PC-9 (cell line): ENCODE measurements at places on chromosomes 13 and 19. TPM values are rescaled to one million over a fixed set of nuclear protein-coding genes. Genes with fewer than 3 reads are reported as not detected.

The C2CD4C gene
- total RNA-seq = 1.2 and 2.1 TPM in 2 replicates

The CCDC169 gene
- total RNA-seq = 6.5 and 6.9 TPM in 2 replicates

The SPTBN4 gene
- total RNA-seq = 0.48 and 0.85 TPM in 2 replicates

The KCNC3 gene
- total RNA-seq = 9.0 and 9.4 TPM in 2 replicates

DNA sequence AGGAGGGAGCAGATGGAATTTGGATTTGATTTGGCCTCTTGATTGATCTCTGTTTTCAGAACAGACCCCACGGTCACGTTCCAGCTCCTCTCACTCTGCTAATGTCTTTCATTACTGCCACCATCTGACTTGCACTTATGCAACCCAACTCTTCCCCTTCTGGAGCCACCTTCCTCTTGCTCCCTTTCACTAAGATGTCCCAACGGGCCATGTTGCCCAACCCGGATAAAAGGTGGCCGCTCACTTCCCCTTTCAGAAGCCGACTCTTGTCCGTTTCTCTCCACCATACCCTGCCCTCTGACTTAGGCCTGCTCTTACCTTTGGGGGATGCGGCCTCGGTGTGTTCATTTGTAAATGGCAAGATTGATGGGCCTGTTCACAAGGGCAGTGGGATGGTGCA is 27.4 kb upstream of the CYP4F8 start:
- H3K4me3 ChIP-seq = no peak overlapping the region
- no peaks in the 10 kb centered on the region for H3K36me3 ChIP-seq
- H3K4me1 ChIP-seq = no peaks in the 10 kb centered on the region; the same call in 1 of the 2 replicates
- H3K27ac ChIP-seq = no peak overlapping the region

DNA sequence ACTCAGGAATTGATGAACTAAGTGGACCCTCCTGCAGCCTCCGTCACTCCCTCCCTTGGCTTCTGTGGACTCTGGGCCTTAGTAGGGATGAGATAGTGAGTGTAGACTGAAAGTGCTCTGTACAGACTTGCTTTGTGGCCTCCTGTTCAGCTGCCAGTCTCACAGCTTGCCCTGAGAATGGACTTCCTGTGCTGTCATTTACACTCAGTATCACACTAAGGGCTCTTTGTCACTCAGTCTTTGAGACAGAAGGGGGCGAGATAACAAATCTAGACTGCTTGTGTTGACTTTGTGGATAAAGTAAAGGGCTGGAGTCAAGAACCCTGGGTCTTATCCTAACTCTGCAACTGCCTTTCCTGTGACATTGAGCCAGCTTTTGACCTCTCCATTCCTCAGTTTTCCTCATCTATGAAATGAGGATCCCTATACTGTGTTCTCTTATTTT is 21.0 kb upstream of the SPRY2 start:
- DNase-seq = no peak
- H3K27ac ChIP-seq = no peak overlapping the region
- H3K4me3 ChIP-seq = no peak overlapping the region
- H3K27me3 ChIP-seq = no peaks in the 10 kb centered on the region

- no peaks in the 10 kb centered on the region for H3K36me3 ChIP-seq
- no peak overlapping the region for H3K4me3 ChIP-seq
- no peak overlapping the region for H3K27ac ChIP-seq
- H3K27me3 ChIP-seq = no peaks in the 10 kb centered on the region
These were observed 49.2 kb upstream of the PCCA start for GRCh38 chr13:100039740-100040139.

DNA sequence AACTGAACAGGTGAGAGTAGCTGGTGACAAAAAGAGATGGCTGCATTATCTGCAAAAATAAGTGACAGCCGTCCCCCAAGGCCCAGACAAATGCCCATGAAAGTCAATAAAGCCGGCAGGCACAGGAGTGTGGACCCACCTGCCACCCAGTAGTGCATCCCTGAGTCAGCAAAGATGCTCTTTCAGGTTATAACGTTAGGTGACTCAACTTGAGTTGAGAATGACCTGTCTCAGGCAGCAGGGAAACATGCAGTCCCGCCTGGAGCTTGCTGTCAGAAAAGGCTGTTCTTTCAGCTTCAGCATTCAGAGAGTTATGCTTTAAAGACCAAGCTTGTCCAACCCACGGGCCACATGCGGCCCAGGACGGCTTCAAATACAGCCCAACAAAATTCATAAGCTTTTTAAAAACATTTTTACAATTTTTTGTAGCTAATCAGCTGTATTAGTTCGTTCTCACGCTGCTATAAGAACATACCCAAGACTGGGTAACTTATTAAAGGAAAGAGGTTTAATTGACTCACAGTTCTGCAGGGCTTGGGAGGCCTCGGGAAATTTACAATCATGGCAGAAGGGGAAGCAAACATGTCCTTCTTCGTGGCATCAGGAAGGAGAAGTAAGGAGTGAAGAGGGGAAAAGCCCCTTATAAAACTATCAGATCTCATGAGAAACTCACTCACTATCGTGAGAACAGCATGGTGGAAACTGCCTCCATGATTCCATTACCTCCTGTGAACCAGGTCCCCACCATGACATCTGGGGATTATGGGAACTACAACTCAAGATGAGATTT is 110.4 kb downstream of the RAB20 start:
- no peak overlapping the region for H3K27ac ChIP-seq
- no peak for DNase-seq
- H3K27me3 ChIP-seq = no peaks in the 10 kb centered on the region
- H3K36me3 ChIP-seq = no peaks in the 10 kb centered on the region
- no peak overlapping the region for H3K4me3 ChIP-seq
- H3K4me1 ChIP-seq = peaks cover 60% of the 10 kb centered on the region

DNA sequence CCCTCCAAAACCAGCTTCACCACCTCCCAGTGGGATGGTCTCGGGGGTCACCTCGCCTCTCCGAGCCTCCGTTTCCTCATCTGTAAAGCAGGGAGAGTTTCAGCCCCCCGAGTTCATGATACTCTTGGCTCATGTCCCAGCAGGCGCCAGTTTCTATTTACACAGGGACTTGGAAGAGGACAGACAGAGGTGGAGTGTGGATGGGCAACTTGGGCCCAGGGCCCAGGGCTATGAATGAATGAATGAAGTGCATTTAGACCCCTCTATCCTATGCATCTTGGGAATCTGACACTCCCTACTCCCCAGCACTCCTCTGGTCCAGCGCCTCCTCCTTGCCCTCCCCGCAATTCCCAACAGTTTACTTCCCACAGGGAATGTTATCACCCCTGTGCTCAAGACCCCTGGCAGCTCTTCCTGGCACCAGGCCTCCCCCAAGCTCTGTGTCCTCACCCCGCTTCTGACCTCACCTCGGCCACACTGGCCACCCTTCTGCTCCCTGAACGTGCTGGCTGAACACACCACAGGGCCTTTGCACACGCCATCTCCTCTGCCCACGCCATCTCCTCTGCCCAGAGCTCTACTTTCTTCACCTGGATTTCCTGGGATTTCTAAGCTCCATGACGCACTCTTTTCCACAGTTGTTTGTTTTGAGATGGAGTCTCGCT is 4.9 kb upstream of the C2CD4C start:
- no peak overlapping the region for H3K27ac ChIP-seq
- H3K27me3 ChIP-seq = peaks cover 88% of the 10 kb centered on the region
- no peaks in the 10 kb centered on the region for H3K36me3 ChIP-seq
- H3K4me1 ChIP-seq = no peaks in the 10 kb centered on the region
- H3K4me3 ChIP-seq = no peak overlapping the region

DNA sequence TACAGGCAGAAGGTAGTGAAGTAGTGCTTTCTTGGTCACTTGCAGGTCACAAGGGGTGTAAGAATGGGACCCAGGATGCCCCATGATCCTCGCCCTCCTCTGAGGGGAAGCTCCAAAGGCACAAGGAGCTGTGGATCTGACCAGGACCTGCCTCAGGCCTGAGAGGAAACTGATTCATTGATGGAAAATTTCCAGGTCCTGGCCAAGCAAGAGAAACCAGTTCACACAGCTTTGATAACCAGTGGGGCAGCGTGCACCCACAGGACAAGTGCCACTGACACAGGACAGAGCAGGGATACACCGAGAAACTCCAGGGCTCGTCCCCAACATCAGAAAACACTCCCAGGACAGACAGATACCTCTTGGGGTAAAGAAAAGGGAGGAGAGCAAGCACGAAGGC is 177.1 kb downstream of the RBM26 start:
- no peak overlapping the region for H3K27ac ChIP-seq
- no peaks in the 10 kb centered on the region for H3K36me3 ChIP-seq
- DNase-seq = peak; percentile 56
- no peak overlapping the region for H3K4me3 ChIP-seq
- peaks cover 15% of the 10 kb centered on the region for H3K4me1 ChIP-seq
- H3K27me3 ChIP-seq = no peaks in the 10 kb centered on the region

- no peak overlapping the region for H3K4me3 ChIP-seq
- no peaks in the 10 kb centered on the region for H3K27me3 ChIP-seq
- DNase-seq = no peak
- no peaks in the 10 kb centered on the region for H3K4me1 ChIP-seq
- H3K27ac ChIP-seq = no peak overlapping the region
These were observed 287.9 kb downstream of the DCLK1 start for GRCh38 chr13:35843272-35843671.

DNA sequence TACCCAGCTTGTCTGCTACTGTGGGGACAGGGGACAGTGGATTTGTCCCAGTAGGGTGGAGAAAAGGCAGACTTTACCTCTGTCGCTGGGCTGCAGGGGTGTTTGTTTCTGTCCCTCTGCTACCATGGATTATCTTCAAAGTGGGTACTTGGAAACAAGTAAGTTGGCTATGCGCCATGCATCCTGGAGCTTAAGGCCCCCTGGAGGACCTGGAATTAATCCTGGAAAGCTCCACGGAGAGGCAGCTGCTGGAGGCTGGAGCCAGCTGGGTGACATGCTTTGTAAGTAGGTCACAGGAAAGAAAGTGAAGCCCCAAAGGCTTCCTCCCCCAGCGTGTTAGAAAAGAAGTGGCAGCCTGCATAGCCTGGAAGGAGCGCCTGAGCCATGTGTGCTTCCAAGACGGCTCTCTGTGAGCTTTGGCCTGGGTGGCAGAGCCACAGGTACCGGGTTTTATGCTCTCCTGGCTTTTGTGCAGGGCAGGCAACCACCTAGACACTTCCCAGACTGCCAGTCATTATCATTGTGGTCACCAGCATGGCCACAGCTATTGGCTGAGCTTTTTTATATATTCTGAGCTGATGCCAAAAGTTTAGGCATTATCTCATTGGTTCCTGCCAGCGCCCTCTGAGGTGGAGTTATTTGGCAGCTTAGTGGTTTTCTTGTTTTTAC is 9.5 kb downstream of the B3GLCT start:
- no peaks in the 10 kb centered on the region for H3K27me3 ChIP-seq
- peaks cover 7% of the 10 kb centered on the region; the same call in 1 of the 2 replicates for H3K4me1 ChIP-seq
- no peak overlapping the region for H3K27ac ChIP-seq
- no peaks in the 10 kb centered on the region for H3K36me3 ChIP-seq

DNA sequence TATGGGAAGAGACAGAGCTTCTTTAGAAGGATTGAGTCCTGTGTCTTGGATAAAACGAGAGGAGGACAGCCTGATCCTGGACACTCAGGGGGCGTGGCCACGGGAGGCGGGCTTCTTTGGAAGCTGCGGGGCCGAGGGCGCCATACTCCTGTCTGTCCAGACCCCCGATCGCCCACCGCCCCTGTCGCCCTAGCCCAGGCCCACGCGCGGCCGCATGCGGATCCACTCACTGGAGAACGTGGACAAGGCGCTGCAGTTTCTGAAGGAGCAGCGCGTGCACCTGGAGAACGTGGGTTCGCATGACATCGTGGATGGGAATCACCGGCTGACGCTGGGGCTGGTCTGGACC is 23.1 kb downstream of the SPTBN4 start:
- H3K36me3 ChIP-seq = no peaks in the 10 kb centered on the region
- no peak overlapping the region for H3K4me3 ChIP-seq
- peaks cover 10% of the 10 kb centered on the region for H3K27me3 ChIP-seq
- no peak for DNase-seq

- H3K4me1 ChIP-seq = no peaks in the 10 kb centered on the region
- no peak for DNase-seq
- H3K27ac ChIP-seq = no peak overlapping the region
- H3K4me3 ChIP-seq = no peak overlapping the region
These were observed 334.0 kb downstream of the TBC1D4 start for GRCh38 chr13:75147946-75148345.

GRCh38 chr19:45354241-45354842 is 13.8 kb downstream of the KLC3 start:
- H3K4me1 ChIP-seq = no peaks in the 10 kb centered on the region
- H3K36me3 ChIP-seq = no peaks in the 10 kb centered on the region
- H3K27ac ChIP-seq = no peak overlapping the region
- H3K27me3 ChIP-seq = no peaks in the 10 kb centered on the region

GRCh38 chr13:82947191-82947621 is 935.1 kb downstream of the SLITRK1 start:
- H3K4me1 ChIP-seq = no peaks in the 10 kb centered on the region
- H3K4me3 ChIP-seq = no peak overlapping the region
- no peaks in the 10 kb centered on the region for H3K27me3 ChIP-seq

DNA sequence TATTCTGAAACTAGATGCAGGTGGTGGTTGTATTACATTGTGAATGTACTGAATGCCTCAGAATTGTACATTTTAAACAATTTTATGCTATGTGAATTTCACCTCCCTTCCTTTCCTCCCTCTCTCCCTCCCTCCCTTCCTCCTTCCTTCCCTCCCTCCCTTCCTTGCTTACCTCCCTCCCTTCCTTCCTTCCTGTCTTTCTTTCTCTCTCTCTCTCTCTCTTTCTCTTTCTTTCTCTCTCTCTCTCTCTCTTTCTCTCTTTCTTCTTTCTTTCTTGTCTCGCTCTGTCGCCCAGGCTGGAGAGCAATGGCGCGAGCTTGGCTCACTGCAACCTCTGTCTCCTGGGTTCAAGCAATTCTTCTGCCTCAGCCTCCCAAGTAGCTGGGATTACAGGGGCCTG is 37.2 kb downstream of the IER2 start:
- DNase-seq = no peak
- H3K36me3 ChIP-seq = no peaks in the 10 kb centered on the region
- no peak overlapping the region for H3K27ac ChIP-seq
- no peaks in the 10 kb centered on the region for H3K4me1 ChIP-seq
- no peak overlapping the region for H3K4me3 ChIP-seq

DNA sequence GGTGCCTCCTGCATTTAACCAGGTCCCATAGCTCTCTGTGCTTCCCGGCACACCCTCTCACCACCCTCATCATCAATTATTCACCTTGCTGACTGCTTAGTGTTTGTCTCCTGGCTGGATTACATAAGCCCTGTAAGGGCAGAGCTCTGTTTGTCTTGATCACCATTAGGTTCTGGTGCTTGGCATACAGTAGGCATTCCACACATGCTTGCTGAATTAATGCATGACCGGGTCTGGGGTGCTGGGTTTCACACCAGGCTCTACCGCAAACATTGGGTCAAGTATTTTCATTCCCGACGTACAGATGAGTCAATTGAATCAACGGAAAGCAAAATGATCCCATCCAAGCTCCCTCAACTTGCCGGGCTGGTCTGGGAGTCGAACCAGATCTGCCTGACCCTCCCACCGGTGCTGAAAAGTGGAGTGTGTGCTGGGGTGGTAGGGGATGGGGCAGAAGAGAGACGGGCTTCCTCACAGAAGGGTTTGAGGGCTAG is 28.5 kb downstream of the VAV1 start:
- peak overlapping the region; percentile 57 for H3K4me3 ChIP-seq
- no peaks in the 10 kb centered on the region for H3K27me3 ChIP-seq
- peak overlapping the region; percentile 96 for H3K27ac ChIP-seq
- peaks cover 24% of the 10 kb centered on the region for H3K4me1 ChIP-seq
- H3K36me3 ChIP-seq = no peaks in the 10 kb centered on the region
